ENCODE measurements at places on chromosomes 12 and 14.

- DNase-seq, result no peak
Observed at GRCh38 chr14:90674716-90675115, 141.5 kb downstream of the TTC7B start.

GRCh38 chr12:21599143-21599999 lies 5.3 kb downstream of the GYS2 start:
- no peak for DNase-seq

DNA sequence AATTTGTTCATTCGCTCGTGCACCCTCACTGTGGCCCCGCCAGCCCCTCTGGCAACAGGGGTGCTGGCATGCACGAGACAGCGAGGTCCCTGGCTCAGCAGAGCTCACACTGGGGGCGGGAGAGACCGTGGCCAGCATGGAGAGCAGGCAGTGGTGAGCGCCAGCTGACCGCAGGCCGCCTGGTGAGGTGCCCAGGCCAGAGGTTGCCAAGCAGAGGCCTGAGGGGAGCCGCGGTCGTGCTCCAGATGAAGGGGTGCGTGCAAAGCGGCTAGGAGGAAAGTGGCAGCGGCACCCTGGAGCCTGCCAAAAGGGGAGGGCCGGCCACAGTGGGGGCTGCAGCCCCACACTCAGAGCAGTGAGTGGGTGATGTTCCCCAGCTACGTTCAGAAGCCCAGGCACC lies 56.1 kb downstream of the CDC42BPB start:
- DNase-seq, result no peak

GRCh38 chr14:99983251-99984015 lies 81.8 kb upstream of the EVL start:
- no peak for DNase-seq

DNA sequence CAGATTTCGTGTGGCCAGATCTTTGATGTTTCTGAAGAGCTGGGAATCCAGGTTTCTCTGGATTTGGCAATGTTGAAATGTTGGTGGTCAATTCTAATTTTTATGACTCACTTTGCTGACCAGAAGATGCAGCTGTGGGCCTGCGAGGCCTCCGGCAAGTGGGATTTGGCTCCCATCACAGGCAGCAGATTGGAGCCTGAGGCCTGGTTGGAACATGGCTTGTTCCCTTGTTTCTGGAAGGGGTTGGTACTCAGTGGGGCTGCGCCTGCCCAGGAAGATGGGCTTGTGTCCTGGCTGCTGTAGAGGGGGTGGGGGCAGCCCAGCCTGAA lies 23.1 kb downstream of the FBRSL1 start:
- no peak for DNase-seq

DNA sequence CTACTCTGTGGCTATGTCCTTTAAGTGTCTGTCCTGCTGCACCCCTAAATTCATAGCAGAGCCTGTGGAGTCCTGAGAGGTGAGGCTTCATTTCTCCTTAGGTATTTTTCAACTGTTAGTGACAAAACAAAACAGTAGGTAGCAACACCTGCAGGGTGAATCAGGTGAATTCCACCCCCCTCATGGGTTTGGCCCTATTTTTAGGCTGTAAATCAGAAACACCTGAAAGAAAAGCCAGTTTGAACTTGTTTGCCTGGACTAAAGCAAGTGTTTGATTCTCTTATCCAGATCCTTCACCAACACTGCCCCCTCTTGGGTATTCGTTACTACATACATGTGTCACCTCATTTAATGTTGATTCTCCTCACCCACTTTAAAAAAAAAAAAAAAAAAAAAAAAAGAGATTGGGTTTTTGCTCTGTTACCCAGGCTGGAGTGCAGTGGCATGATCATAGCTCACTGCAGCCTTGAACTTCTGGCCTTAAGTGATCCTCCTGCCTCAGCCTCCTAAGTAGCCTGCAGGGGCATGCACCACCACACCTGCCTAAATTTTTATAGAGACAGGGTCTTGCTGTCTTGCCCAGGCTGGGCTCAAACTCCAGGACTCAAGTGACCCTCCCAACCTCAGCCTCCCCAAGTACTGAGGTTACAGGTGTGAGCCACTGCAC lies 10.3 kb downstream of the TBPL2 start:
- peak; percentile 52 for DNase-seq

GRCh38 chr14:49280566-49280965 lies 305.6 kb downstream of the RPS29 start:
- no peak for DNase-seq

- DNase-seq, result no peak
Observed at GRCh38 chr14:72942934-72943333, 16.7 kb downstream of the DCAF4 start.

- no peak for DNase-seq
Observed at GRCh38 chr12:123877968-123878367, 94.7 kb downstream of the CCDC92 start.

- no peak for DNase-seq
Observed at GRCh38 chr14:74934041-74934440, 11.0 kb upstream of the RPS6KL1 start.

DNA sequence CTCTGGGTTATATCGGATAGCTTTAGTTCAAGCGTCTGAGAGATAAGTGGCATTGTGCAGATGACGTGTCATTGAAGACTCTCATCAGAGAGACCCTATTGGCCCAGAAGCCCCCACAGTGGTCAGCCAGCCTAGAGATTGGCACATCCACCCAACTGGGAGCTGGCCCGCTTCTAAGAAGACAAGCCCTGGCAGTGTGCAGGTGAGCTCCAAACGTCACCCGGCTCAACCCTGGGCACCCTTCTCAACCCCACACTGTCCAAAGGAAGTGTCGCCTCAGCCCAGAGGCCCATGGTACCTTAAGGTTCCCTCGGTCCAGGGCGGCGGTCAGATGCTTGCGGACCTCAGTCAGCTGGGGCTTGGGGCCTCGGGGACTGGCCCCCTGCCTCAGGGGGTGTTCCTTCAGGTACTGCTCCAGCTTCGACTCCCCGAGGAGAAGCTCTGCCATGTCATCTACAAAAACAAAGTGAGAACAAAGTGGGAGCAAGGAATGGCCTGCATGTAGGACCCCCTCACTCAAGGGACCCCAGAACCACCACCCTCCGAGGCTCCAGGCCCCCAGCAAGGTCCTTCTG lies 30.3 kb downstream of the TTC7B start:
- DNase-seq, result no peak

DNA sequence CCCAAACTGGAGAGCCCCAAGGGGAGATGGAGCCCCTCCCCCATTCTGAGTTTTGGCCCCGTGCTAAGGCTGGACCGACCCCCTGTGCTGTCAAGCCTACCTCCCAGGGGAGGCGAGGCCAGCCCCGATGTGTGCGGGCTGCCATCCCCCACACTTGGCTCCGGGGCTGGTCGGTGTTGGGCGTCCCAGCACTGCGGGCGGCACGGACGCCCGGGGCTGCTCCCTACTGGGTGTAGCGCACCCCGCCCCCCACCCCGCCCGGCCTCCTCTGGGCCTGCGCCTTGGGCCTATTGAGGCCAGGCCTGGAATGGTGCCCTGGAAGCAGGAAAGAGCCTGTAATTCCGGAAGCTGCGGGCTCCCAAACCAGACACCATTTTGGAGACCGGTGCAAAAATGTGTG lies 2.6 kb downstream of the DCAF4 start:
- DNase-seq, result no peak

Measured in BE2C (cell line).